ENCODE measurements at places on chromosomes 2 and 18.

DNA sequence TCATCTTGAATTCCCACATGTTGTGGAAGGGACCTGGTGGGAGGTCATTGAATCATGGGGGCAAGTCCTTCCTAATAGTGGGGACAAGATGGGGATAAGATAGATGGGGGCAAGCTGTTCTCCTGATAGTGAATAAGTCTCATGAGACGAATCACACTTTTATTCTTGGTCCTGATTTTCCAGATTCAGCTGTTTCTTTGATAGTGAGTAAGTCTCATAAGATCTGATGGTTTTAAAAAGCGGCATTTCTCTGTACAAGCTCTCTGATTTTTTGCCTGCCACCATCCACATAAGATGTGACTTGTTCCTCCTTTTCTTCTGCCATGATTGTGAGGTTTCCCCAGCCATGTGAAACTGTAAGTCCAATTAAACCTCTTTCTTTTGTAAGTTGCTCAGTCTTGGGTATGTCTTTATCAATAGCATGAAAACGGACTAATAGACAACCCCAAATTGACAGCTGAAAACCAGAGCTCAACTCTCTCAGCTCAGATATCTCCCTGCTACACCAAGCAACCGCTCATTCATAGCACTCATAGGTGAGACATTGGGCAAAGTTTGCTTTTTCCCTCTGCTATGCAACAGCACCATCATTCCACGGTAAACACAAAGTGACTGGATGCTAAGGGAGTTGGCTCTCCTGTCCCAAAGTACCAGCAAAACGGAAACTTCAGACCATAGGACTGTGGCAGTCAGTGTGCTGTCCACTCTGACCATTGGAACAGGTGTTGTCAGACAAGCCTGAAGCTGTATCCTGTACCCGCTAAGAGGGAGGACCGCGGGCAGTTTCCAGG, 44.9 kb upstream of the TBC1D8 start:
- DNase-seq = no peak

- DNase-seq = no peak
These were observed 15.1 kb downstream of the AAK1 start for GRCh38 chr2:69628325-69629021.

DNA sequence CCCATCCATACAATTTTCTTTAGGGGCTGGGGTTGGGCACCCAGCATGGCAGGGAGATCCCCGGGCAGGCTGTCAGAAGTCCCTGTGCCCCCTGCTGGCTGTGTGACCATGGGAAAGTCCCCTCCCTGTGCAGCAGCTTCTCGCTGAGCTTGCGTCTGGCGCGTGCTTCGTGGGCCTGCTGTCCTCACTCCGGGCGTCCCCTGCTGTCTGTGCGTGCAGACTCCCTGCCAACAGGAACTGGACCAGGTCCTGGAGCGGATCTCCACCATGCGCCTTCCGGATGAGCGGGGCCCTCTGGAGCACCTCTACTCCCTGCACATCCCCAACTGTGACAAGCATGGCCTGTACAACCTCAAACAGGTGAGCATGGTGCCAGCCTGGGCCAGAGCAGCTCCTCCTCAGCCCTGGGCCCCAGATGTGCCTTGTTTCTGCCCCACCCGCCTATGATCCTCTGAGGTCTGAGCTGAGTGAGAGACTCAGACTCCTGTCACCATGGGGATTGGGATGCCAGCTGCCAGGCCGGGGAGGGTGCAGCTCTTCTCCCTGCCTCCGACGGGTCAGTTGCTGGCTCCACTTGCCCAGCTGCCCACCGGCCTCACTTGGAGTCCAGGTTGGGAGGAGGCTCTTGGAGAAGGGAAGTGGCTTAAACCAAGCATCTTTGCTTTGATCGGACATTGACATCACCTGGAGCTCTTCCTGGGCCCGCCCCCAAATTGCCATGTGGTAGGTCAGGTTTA, 28.6 kb downstream of the IGFBP2 start:
- DNase-seq = no peak

- no peak for DNase-seq
These were observed 403.3 kb downstream of the TXNL1 start for GRCh38 chr18:56235071-56235470.

GRCh38 chr2:138028538-138028937, 64.3 kb downstream of the HNMT start:
- DNase-seq = no peak

DNA sequence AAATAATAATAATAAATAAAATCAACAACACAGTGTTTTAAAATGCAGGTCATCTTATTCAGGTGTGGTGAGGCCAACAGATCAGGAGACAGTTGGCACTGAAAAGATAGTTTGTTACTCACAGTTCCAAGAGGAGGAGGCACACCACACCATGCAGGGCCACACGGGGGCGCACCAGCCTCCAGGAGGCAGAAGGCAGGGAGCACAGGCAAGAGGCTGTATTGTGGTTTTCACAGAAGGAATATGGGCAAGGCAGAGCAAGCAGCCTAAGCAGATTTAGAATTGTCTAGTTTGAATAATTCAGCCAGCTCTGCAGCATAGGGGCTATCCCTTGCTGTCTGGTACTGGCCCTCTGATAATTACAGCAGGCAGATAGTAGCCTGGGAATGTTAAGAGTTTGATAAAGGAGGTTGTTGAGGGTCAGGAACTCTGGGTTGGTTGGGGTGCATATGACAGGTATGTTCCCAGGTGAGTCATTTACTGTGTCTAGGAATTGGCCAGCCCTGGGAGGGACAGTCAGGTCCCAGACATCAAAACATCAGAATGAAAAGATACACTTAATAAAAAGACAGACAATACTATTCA, 31.3 kb downstream of the KIAA2012 start:
- DNase-seq = peak; percentile 59

DNA sequence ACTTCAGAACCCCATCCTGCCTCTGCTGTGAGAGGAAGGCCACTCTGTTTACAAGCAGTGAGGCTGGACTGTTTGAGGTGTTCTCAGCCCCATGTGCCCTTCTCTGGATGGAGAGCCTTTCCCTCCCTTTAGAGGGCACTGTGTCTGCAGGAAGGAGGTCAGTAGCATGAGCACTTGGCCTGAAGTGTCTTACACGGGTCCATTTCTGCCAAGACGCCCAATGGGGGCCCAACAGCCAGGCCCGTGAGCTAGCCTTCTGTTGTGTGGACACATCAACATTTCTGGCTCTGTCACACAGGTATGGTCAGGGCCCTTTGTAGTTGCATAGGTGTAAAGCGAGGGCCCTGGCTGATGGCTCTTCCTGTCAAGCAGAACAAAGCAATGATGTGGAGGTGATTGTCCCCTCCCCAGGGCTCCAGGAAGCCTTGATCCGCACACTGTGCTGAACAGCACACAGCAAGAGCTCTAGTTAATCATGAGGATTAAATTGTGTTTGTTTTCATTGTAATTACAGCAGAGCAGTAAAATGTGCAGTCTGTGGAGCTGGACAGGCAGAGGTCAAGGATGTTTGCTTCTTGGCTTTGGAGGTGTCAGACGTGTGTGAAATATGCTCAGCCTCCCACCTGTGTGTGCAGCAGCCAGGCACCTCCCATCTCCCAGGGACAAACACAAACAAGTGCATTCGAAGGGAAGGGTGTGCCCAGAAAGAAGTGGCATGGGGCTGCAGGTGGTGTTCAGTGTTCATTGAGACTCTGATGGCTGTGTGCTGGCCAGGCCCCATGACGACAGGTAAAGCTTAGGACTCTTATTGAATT, 132.1 kb downstream of the SH3RF3 start:
- DNase-seq = no peak

DNA sequence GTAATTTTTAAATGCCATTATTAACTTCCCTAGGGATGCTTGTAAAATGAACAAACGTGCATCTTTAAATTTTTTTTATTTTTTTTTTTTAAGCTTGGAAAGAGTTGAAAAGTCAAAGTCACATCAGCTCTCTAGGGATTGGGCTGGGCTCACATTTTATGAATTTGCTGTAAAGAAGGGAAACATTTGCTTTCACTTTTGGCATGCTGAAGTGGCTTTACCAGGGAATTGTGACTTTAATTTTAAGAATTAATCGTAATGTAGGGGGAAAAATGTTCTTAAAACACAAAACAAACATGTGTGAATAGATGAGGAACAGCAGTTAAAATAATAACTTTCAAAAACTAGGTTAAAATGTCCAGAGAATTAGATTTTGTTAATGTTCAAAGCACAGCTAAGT, 123.0 kb downstream of the AGAP1 start:
- no peak for DNase-seq

DNA sequence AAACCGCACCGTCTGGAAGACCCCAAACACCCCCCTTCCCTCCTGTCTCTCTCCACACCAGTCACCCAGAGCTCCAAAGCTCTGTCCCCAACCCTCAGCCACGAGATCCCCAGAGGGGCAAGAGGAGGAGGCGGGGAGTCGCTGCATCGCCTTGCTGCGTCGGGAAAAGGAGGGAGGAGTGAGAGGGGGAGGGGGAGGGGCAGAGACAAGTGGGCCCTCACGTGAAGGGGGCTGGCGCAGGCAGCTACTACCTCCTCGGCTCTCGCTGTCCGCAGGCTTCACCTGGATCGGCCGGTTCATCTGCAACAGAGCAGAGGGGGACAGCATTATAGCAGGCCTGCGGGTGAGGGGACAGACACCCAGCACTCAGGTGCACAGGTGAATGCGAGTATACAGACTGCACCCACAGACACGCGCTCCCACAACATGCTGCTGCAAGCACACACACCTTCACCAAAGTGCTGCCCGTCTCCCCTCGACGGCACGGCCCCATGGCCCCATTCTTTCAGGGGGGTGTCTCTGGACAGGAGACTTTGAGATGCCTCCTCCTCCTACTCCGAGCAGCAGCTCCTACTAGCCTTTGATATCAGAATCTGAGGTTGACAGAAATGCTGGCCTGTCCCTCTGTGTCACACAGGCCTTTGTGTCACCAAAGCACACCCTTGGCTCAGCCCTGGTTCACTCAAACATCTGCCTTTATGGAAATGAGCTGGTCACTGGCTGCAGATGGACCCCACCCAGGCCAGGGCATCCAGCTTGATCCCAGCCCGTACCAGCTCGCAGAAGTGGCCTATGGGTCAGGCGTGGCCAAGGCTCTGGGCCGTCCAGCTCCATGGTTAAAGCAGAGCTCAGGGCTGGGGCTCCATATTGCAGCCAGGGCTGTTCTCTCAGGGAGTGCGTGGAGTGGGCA, 243.8 kb downstream of the CELF4 start:
- DNase-seq = no peak

DNA sequence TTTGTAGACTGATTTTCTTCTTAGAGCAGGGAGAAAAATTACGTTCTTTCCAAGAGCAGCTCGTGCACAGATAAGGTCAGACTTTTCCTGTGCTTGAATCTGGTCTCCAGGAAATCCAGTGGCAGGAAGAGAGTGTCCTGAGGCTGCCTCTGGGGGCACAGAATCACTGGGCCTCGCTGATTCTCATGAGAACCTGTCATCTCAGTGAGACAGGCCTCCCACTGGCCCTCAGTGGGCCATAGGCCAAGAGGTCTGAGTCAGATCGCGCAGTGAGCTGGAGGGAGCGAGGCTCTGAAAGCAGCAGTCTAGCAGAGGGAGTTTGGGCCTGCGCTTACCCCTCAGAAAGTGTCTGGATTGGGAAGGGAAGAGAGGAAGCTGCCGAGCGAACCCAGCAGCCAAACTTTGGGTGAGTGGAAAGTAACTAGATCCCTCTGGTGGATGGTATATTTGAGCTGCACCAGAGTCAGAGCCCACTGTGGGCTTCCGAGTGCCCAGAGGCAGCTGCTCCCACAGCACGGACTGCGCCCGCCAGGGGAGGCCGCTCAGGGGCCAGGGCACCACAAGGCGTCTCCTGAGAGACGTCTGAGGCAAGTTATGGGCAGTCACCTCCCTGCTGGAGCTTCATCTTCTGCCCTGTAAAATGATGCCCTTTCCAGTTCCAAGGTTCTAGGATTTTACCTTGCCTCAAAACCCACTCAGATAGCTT, 8.2 kb downstream of the GDF7 start:
- no peak for DNase-seq

DNA sequence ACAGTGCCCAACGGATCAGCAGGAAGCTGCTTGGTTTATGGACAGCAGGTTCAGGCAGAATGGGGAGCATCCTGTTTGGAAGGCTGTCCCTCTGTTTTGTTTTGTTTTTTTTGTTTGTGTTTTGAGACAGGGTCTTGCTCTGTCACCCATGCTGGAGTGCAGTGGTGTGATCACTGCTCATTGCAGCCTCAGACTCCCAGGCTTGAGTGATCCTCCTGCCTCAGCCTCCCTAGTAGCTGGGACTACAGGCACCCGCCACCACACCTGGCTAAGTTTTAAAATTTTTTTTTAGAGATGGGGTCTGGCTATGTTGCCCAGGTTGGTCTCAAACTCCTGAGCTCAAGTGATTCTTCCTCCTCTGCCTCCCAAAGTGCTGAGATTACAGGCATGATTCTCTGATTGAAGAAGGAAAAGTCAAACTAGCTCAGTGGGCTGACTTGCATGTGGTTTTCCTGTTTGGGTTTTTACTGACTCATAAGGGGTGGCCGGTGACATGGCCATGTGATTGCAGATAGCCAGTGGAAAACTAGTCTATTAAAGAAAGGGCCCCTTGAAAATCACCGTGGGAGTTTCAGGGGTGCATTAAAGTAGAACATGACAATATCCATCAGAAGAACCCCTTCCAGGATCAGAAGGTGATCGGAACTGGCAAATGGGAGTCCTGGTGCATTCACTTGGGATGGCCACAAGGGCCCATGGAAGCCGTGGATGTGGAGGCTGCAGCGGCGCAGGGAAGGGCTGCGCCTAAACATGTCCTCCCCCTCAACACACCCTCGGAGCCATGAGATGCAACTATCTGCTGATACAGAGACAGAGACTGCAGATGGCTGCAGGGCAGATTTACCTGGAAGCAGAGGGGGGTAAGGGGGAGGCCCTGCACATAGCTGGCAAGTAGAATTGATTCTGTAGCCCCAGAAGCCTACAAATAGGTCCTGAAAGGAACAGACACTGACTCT, 26.5 kb downstream of the AQP12B start:
- DNase-seq = no peak

DNA sequence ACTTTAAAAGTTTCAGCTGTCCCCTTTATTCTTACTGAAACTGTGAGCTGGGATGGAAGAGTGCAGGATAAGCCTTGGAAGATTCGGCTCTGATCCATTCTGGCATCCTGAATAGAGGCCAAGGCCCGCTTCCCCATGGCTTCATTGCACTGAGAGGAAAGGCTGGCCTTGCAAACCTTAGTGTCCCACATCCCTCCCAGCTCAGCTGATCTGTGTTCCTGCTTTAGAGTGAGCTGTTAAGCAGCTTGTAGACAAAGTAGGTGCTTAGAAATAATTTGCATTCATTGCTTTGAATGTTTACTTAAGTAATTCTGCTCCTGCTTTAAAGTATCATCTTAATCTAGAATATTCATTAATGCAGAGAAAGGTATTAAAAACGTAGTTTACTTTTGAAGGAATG, 169.6 kb upstream of the BOD1L2 start:
- no peak for DNase-seq
